ENCODE measurements at places on chromosomes 2 and 18.

GRCh38 chr2:88673363-88673762 lies 18.1 kb upstream of the RPIA start:
- DNase-seq: no peak

- no peak for DNase-seq
Observed at GRCh38 chr2:170340693-170341068, 162.7 kb downstream of the MYO3B start.

DNA sequence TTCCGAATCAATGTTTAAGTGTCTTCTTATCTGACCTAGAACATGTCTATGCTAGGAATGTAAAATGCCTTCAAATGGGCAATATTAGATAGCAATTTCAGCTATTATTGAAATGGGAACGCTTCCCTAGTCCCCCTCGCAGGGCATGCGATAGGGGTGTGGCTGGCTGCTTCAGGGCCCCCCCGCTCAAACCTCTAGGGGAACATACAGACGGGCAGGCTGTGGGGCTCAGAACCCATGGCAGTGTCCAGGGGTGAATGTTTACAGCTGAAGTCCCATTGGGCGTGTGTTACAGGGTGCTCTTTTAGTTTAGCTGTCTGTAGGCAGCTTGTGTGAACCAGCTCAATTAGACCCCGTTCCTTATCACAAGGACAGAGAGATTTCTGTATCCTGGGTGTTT lies 315.9 kb downstream of the DSEL start:
- no peak for DNase-seq

- no peak for DNase-seq
Observed at GRCh38 chr2:236642584-236643291, 73.1 kb downstream of the ACKR3 start.

DNA sequence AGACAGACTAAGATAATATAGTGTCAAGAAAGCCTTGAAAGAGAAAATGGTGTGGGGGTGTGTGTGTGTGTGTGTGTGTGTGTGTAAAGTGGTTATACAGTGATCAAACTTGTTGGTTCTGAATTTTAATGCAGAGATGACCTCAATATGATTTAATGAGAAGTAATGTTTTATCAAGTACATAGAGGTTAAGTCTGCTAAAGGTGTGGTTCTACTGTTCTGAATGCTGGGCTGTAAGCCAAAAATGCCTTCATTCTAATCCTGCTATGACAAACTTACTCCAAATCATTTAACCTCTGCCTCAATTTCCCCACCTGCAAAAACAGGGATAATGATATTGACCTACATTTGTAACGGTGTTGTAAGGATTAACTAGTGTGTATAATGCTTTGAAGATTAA lies 87.9 kb downstream of the WDPCP start:
- DNase-seq: no peak

DNA sequence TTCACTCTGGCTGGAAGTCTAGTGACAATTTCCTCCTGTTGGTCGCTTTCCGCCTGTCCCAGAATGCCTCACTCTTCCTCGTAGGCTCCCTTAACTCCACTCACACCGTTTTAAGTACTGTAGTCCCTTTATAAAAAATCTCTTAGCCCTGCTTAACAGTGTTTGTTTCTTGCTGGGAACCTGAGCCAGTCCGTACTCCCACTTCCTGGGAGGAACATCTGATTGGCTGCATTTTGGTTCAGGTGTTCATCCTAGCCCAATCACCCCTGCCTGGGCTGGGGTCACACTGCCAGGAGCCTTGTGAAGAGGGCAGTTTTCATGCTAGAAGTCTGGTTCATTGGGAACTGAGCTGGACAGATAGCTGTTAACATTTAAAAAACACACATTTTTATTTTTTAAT lies 25.6 kb upstream of the TOGARAM2 start:
- no peak for DNase-seq

- no peak for DNase-seq
Observed at GRCh38 chr18:29123706-29124530, 947.0 kb upstream of the CDH2 start.

GRCh38 chr18:27778441-27778840 lies 398.5 kb downstream of the CDH2 start:
- DNase-seq: no peak

DNA sequence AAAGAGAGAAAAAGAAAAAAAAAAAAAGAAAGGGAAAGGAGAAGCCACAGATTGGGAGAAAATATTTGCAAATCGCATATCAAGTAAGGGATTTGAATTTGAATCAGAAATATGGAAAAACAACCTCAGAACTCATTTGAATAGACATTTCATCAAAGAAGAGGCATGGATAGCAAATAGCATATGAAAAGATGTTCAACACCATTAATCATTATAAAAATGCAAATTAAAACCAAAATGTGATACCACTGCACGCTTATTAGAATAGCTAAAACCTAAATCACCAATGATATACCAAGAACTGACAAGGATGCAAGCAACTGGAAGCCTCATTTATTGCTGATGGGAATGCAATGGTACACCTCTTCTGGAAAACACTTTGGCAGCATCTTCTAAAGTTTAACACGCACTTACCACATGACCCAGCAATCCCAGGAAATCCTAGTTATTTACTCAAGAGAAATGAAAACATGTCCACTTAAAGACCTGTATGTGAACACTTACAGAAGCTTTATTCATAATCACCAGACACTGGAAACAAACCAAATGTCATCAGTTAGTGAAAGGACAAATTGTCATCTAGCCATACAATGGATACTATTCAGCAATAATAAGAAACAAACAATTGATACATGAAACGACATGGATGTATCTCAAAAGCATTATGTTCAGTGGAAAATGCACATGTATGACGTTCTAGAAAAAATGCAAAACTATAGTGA lies 10.3 kb downstream of the DNER start:
- no peak for DNase-seq

DNA sequence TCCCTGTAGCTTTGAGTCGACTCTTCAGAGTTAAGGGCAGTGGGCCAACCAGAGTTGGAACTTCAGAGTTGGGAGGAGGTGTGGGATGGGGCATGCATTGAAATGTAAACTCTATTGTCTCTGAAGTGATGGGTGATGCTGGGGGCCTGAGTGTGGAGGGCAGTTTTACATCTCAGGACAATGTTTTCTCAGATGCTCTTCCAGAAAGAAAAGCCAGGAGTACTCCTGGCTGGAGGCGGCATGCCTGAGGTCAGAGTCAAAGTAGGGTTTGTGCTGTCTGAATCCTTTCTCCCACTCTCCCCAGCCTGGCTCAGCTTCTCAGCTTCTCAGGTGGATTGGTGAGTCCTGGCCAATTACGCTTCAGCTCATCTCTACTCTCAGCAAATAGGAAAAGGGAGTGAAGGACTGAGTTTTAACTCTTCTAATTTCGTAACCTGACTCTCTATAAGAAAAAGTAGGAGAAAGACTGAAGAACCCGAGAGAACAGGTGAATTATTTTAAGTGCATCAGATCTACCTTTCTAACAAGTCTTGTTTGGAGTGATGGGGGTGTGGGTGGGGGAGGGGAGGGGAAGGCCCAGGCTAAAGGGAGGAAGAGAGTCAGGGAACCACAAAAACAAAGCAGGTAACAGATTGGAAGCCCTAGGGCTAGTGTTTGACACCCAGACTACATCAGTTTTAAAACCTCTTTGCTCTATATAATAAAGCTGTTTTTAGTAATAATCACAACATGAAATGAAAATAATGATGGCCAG lies 107.5 kb upstream of the PELI1 start:
- no peak for DNase-seq

GRCh38 chr18:29171892-29172755 lies 995.2 kb upstream of the CDH2 start:
- no peak for DNase-seq
